ENCODE measurements at places on chromosomes 3 and 15. TPM values are rescaled to one million over a fixed set of nuclear protein-coding genes. Genes with fewer than 3 reads are reported as not detected.

Gene SNX1
- polyA plus RNA-seq: 58.9 TPM

Gene KNG1
- polyA plus RNA-seq: 0.08 TPM

DNA sequence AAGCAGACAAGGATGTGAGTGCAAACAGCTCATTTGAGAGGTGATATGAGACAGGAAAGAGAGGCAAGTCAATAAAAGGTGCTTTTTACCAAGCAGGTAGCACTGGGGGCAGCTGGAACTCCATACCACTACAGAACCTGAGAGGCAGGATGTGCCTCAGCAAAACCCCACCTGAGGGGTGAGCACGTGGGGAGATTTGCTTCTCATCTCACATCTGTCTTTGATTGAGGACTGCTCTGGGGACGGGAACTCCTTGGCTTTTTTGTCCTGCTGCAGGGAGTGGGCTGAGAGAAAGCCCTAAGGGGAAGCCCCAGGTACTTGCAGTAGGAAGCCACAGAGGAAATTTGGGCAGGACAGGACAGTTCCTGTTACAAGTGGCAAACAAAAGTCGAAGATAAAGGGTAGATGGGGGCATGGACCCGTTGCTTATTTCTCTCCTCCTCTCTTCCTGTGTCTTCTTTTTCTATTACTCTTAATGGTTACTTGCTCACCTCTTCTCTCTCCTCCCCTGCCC lies 27.1 kb downstream of the CFAP161 start:
- no peak for DNase-seq

DNA sequence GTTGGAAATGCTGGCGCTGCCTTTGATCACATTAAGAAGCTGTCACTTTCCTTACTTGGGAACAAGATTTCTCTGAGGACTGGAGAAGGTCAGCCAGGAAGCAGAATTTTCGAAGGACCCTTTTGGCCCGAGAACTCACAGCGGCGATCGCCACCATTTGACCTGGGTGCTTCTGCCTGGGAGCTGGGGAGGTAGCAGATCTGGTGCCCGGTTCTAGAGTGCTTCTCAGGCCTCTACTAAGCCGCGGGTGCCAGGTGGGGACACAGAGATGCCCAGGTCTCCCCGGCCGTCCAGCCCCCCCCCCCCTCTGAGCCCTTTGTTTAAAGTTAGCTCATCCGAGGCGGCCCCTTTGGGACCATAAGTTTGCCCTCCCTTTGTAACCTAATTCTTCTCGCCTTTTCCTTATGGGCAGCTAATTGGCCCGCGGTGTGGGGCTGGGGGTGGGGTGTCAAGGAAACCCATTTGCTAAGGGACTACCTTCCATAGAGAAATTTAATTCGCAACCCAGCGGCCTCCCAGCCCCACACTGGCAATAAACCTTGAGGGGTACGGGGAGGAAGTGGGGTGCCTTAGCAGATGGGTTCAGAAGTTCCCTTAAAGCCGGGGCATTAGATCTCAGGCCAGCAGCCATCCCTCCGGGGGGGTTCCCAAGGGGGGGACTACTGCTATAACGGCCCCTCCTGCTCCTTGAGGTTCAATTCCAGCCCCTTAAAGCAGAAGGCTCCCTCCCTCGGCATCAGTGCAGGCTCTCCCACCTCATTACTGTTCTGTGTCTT lies 1.9 kb downstream of the GATA2 start:
- no peak for DNase-seq

GRCh38 chr15:58228718-58229117 lies 90.5 kb downstream of the AQP9 start:
- DNase-seq: no peak

DNA sequence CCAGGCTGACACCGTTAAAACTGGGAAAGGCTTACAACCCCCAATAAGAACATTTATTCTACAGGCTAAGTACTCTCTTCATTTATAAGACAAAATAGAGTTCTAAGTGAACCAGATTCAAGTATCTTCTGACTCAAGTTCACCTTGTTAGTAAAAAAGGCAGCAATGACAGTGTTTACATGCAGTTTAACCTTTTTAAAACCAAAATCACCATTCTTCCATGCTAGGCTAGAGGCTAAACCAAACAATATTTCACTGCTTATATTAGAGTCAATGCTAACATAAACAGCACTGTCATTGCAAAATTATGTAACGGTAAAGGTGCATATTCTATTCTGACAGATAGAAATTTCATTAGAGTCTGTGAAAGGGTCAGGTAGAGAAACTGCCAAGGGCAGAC lies 118.0 kb downstream of the FBN1 start:
- DNase-seq: no peak

DNA sequence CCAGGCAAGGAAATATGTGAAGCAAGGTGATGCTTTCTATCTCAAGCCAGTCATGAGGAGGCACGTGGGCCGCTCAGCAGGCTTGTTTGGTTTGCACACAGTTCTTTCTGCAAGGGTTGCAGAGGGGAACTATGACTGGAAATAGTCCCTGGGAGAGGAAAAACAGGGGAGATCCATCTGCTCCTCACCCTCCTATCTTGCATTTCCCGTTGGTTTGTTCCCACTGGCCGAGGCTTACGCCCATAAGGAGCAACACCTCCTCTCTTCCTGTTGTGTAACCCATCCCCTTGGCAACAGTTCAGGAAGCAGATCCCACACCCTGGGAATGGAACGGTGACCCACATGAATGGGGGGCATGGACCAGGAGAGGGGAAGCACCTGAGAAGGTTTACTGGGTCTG lies 72.1 kb upstream of the MAGI1 start:
- DNase-seq: no peak

DNA sequence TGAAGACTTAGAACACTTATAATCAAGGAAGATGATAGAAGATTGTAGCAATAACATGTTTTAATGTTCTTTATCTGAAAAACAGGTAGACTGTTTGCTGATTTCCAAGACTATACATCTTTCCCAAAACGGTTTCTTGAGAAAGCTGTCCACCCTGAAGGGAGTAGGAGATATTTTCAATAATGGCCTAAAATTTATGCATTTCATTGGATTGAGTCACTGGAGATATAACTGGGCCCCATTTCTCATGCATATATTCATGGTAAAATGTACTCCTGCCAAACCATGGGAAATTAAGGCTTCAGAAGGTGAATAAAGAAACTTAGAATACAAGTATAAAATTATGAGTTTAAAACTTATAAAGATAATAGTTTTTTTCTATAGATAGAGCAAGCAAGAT lies 143.9 kb downstream of the LSAMP start:
- no peak for DNase-seq

DNA sequence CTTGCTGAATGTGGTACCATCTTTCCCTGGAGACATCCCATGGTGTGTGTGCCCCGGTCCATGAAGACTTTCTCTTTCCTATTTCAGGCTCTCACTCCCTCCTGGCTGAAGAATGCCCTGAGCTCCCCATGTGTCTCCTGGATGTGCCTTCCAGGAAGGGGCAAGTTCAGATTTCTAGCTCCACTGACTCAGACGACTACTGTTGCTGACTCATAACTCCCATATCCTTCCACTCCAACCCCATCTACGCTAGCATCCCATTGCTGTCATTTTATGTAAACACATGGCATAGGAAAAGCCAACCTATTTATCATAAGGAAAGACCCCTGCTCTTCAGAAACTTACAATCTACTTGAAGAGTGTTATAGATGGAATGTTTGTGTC lies 95.0 kb downstream of the ADCY5 start:
- DNase-seq: no peak

DNA sequence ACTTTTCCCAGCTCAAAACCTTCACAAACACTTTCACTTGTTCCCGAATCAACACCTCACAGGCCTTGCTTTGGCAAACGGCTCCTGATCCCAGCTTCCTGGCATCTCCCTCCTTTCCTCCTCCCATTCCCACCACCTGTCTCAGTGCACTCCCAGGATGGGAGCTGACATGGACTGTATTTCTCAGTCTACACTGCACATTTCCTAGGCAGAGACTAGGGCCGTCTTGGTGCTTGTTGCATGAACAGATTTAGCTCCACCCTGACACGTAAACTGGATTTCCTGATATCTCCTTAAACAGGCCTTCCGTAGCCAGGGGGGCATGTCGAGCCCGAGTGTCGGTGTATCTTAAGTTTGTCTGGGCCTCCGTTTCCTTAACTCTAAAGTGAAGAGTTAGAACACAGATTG lies 790 bp upstream of the WHAMM start:
- peak; percentile 21 for DNase-seq

DNA sequence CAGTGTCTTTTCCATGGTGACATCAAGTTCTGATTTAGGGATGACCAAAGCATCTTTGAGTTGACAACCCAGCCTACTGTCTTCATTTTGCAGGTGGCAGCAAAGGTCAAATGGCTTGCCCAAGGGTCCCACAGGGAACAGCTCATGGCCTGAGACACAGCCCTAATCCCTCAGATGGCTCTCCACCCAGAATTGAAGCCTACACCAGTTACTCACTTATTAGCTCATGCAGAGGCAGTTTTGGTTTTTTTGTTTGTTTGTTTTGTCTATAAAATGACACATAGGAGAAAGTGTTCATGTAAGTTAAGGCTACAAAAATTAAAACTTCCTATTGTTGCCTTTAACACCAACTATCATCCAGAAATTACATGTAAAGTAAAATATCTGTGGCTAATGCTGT lies 167.9 kb downstream of the OSBPL10 start:
- DNase-seq: no peak

- no peak for DNase-seq
Measured at GRCh38 chr15:39741258-39741657, 41.4 kb downstream of the FSIP1 start.

DNA sequence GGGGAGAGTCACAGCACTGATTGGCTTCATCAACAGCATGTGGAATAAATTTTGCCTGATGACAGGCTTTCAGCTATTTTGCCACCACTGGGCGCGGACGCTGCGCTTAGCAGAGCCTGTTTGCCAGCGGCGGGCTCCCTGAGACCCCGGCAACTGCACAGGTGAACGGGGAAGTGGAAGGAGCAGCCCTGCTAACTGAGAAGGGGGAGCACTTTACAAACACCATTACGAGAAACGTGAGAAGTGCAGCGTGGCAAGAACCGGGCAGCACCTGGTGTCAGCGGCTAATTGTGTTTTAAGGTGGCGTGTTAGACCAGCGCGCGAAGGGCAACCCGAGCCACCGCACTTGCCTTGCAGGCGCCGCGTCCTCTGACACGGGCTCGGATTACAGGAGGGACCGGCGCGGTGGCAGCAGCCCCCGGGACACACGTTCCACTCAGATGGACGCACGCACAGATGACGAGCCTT lies 307.8 kb upstream of the ARRDC4 start:
- peak; percentile 2 for DNase-seq

DNA sequence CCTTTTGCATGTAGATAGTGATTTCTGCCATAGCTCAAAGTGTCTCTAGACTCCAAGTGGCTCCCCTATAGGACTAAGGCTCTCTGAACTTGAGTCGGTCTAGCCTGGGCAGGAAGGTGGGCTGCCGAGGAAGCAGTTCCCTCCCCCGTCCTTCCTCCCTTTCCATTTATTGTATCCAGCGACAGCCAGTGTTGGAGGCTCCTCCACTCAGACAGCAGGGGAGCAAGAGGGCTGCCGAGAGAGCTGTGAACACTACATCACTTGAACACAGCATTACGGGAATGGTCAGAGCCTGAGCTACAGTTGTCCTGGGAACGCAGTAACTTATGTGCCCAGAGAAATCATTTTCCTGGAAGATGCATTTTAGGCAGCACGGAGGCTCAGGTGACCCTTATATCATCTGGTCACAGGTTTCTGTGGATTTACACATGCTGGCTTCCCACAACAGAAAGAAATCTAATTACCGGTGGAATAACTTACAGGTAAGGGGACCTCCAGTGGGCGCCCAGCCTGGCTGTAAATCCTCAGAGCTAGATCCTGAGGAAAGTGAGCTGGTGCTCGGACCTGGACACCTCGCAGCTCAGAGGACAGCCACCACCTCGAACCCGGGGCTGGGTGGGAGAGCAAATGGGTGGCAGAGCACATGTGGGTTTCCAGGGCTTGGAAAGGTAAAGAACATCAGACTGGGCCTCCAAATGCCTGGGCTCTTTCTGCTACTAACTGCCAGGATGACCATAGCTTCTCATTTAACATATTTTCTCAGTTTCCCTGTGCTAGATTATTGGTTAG lies 197.1 kb downstream of the UACA start:
- DNase-seq: peak; percentile 63

- DNase-seq: peak; percentile 94
Measured at GRCh38 chr3:127002195-127003174, 19.6 kb downstream of the PLXNA1 start.

GRCh38 chr3:46349484-46350261 lies 4.2 kb upstream of the CCR2 start:
- no peak for DNase-seq

Measured in muscle of back (tissue), 13 donors.